ENCODE measurements at places on chromosomes 1 and 21. TPM values are rescaled to one million over a fixed set of nuclear protein-coding genes. Genes with fewer than 3 reads are reported as not detected.

IL20 gene
- 0.86 TPM for total RNA-seq

NCF2 gene
- not detected for total RNA-seq

RCAN1 gene
- 308 TPM for total RNA-seq

CLCA1 gene
- total RNA-seq = under 0.01 TPM

RABGGTB gene
- 83.8 TPM for total RNA-seq

OR2C3 gene
- total RNA-seq = not detected

CNKSR1 gene
- not detected for total RNA-seq

DNA sequence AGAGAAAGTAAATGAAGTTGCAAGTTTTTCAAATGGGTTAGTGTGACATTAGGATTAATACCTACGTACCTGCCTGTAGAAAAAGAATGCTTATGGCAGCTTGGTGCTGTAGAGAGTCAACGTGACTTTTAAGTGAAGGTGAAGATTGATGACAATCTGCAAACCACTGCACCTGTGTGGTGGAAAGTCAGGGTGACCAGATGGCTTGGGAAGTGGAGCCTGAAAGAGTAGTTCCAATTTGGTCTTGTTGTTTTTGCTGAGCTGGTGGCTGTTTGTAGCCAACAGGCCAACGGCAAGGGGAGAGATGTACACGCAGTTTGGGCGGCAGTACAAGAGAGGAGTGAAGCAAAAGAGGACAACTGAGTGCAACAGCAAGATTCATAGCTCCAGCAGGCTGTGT, 78.1 kb upstream of the JAK1 start:
- DNase-seq = no peak

DNA sequence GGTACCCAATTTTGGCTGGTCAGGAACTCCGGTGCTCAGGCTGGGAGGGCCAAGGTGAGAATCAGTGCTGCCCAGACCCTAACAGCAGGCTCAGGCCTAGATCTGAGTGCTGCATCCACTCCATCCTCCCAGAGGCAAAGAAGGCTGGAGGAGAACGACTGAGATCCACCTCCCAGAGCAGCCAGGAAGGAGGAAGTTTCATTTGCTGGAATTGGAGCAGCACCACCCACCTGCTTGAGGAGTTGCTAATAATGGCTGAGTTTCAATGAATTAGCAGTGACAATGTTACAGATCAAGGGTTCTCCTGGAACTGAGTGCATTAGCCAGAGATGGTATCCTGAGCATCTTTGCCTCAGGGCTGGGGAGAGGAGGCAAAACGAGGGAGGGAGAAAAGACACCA, 46.7 kb upstream of the KLHDC7A start:
- DNase-seq = no peak

DNA sequence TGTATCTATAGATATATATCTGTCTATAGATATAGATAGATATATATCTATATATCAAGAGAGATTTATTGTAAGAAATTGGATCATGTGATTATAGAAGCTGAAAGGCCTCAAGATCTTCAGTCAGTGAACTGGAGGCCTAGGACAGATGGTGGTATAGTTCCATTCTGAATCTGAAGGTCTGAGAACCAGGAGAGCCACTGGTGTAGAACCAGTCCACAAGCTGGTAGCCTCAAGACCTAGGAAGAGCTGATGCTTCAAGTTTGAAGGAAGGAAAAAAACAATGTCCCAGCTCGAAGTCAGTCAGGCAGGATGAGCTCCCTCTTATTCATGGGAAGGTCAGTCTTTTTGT, 213.2 kb upstream of the JUN start:
- DNase-seq = no peak

DNA sequence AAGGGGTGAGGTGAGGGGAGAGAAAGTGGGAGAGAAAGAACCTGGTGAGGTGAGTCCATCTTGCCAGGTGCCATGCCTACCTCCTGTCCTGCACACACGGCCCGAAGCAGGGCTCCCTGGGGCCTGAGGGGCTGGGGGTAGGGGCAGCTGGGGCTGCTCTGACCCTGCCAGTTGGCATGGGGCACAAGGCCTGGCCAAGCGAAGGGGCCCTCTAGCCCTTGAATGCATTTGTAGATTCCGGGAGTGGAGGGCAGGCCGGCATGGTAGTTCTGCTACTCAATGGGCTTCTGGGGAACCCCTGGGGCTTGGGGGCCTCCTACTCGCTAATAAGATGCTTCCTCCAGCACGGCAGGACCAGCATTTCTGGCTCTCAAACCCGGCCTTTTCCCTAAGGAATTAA, 3.6 kb upstream of the PRDM16 start:
- DNase-seq = no peak

- DNase-seq = no peak
Observed at GRCh38 chr1:77560741-77561140, 121.7 kb downstream of the ZZZ3 start.

- no peak for DNase-seq
Observed at GRCh38 chr1:230216896-230217295, 149.9 kb downstream of the GALNT2 start.

DNA sequence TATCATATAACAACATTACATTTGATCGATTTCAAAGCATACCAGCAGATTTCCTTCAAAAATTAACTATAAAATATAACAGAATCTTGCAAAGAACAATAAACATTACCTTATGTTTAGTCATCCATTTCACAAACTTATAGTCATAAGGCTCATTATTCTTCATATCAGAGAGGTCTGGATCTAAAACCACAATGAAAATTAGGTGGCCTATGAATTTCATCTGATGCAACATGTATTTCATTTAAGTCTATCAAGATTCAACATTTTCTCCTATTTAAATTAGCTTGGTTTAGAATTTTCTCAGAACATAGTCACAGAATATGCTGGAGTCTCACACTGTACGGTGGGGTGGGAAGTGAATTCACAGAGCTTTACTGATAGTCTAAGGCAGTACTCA, 49.2 kb downstream of the KYAT3 start:
- no peak for DNase-seq

- no peak for DNase-seq
Observed at GRCh38 chr1:33719326-33719725, 144.6 kb upstream of the HMGB4 start.

GRCh38 chr1:242004751-242005495, 6.0 kb upstream of the MAP1LC3C start:
- no peak for DNase-seq

GRCh38 chr1:215792446-215792845, 225.3 kb downstream of the KCTD3 start:
- no peak for DNase-seq

DNA sequence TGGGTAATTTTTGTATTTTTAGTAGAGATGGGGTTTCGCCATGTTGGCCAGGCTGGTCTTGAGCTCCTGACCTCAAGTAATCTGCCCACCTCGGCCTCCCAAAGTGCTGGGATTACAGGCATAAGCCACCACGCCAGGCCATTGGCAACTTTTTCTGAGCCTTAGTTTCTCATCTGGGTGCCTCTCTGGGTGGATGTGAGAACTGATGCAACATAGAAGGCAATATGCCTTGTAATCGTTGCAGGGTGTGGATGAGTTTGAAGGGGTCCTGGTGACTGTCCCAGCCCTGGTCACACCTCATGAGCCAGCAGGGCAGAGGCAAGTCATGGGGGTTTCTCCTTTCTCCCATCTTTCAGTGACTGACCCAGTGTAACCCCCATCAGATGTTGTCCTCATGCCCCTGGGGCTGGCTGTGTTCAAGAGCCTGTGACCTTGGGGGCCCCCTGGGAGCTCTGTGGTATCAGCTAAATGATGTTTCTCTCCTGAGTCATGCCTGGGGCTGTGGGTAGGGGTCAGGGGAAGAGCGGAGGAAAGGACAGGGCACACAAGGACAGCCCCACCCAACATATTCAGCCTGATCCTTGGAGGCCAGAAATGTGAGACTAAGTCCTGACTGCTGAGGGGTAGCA, 3.6 kb downstream of the COL9A2 start:
- DNase-seq = peak; percentile 57

All from fibroblast of villous mesenchyme (primary cell).